Urinary bladder (tissue), 4 donors: ENCODE measurements at places on chromosomes 2 and 18. TPM values are rescaled to one million over a fixed set of nuclear protein-coding genes. Genes with fewer than 3 reads are reported as not detected.

Gene LTBP1
- 175 TPM for total RNA-seq

Gene FSHR
- total RNA-seq, result 0.69 TPM

Gene VWA3B
- total RNA-seq, result 0.48 TPM

Gene PLGLB1
- 8.8 TPM for total RNA-seq

Gene EFHD1
- total RNA-seq, result 1.4 TPM

Gene CRYGC
- not detected for total RNA-seq
